Epithelial cell of proximal tubule (primary cell): ENCODE measurements at places on chromosomes 16 and 17. TPM values are rescaled to one million over a fixed set of nuclear protein-coding genes. Genes with fewer than 3 reads are reported as not detected.

FSCN2 gene
- total RNA-seq, result 0.51 TPM in 1 of 2 replicates, not detected in the other

- DNase-seq, result no peak
These were observed 10.1 kb upstream of the RASD1 start for GRCh38 chr17:17506181-17506741.

DNA sequence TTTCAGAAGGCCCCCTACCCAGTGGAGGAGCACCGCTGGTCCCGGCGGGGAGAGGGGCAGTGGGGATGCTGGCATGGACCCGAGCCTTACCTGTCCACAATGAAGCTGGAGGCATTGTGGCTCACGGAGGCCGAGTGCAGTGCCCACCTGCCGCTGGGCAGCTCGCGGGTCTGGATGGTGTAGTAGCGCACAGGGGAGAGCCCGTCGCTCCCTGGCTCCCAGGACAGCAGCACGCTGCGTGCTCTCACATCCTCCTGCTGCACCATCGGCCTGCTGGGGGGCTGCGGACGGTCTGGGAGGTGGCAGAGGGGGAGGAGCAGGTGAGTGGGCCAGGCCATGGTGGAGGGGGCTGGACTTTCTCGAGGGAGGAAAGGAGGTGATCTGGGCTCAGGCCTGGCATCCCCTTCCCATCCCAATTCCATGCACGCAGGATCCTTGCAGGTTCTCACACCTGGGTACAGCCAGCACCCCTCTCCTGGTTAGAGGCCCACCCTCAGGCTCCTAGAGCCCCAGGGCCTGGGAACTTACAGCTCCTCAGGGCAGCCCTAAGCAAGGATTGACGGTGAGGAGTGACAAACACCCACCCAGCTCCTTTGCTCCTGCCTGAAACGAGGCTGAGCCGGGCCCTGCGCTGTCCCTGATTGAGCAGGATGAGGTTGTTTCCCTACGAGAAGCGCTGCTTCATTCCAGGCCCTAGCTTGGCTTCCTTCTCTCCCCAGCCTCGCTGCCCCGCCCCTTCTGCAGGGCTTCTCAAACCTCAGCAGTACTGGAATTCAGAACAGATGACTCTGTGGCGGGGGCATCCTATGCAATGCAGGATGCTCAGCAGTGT is 76.2 kb upstream of the CDC42EP4 start:
- DNase-seq, result no peak

GRCh38 chr16:54280751-54281150 is 5.8 kb downstream of the IRX3 start:
- DNase-seq, result no peak
